Pons (tissue), 1 donor: ENCODE measurements at places on chromosomes 4 and X.

DNA sequence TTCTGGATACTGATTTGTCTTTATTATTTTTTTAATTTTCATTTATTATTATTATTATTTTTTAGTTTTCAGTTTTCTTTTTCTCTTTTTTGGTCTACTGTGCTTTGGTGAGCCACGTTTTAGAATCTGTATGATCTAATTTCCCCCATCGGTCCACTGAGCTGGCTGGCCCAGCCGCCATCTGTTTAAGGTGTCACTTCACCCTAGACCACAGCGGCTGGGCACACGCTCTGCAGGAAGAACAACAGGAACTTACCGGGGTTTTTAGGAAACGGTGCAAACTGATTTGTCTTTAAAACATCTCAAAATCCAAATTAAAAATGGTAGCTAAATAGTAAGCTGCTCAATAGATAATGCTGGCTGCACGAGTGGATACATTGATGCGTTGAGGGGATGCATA lies 48.8 kb upstream of the AMOT start:
- DNase-seq: no peak

- no peak for DNase-seq
Observed at GRCh38 chr4:152424977-152425376, 110.9 kb downstream of the FBXW7 start.

- no peak for DNase-seq
Observed at GRCh38 chr4:102163404-102164140, 181.7 kb downstream of the SLC39A8 start.

DNA sequence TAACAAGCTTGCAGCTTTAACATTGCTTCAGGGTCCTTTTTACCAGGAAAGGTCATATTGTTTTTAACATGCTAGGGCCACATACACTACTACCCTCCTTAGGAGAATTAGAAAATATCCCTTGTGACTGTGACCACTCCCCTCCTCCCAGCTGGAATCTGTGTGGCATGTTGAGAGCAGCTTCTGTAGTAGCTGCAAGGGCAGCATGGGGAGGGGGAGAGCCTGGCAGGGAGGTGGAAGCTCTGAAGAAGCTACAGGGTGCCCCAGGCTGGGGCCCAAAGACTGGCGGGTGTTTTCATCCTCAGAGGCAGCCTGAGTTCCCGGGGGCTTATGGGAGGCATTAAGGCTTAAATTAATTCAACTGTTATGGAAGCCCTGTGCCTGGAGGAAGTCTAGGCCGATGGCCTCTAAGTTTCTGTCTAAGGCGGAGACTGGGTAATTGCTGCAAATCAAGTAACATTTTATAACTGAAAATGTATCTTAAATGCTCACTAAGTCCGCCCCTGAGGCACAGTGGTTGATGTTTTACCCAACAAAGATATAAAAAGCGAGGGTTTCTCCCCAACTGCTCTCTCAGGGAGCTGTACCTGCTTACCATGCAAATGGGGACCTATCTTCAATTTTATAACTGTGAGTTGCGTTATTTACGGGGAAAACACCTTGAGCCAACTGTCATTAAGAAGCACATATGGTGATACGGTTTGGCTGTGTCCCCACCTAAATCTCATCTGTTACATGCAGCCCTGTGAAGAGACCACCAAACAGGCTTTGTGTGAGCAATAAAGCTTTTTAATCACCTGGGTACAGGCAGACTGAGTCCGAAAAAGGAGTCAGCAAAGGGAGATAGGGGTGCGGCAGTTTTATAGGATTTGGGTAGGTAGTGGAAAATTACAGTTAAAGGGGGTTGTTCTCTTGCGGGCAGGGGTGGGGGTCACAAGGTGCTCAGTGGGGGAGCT lies 37.4 kb upstream of the STS start:
- DNase-seq: no peak

- no peak for DNase-seq
Observed at GRCh38 chr4:39855909-39856512, 121.7 kb downstream of the PDS5A start.

GRCh38 chrX:153931748-153932147 lies 3.1 kb downstream of the NAA10 start:
- no peak for DNase-seq

DNA sequence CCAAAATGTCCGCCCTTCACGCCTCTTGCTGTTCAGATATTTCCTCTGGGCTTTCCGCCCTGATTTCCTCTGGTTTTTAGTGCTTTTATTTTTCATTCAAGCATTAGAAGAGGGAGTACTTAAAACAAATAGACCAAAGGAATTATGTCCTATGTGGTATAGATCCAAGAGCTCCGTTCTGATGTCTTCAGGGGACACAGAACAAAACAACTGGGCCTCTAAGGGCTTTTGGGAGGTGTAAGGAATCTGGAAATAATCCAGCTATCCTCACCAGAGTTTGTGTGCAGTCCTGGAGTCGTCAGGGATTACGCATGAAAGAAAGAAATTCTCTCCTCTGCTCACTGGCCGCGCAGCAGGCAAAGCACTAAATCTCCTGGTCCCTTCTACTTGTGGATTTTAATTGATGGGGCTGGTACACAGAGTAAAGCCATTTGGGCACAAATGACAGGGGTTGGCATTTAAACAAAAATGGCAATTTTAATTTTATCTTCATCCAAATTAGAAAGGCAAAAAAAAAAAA lies 999.2 kb downstream of the ADGRL3 start:
- DNase-seq: no peak

- DNase-seq: no peak
Observed at GRCh38 chr4:85557016-85557901, 82.3 kb downstream of the ARHGAP24 start.

DNA sequence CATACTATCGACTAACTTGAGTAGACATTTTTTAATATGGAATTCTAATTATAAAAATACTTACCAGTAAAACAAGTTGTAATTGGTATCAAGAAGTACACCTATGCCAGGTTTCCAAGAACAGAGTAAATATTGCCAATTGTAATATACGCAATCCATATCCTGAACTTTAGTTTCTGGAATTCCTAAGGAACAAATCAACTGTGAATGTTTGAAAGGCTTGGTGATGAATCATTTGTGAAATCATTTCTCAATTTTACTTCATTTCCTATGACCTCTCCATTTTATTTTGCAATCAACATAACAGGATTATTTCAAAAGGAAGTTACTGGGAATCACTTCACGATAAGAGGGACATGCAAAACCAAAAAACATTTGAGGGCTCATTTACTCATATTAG lies 3.7 kb downstream of the IL13RA2 start:
- DNase-seq: no peak

- no peak for DNase-seq
Observed at GRCh38 chr4:45408996-45409395, 682.6 kb upstream of the GNPDA2 start.

- DNase-seq: no peak
Observed at GRCh38 chr4:7648544-7649395, 214.0 kb upstream of the PSAPL1 start.

DNA sequence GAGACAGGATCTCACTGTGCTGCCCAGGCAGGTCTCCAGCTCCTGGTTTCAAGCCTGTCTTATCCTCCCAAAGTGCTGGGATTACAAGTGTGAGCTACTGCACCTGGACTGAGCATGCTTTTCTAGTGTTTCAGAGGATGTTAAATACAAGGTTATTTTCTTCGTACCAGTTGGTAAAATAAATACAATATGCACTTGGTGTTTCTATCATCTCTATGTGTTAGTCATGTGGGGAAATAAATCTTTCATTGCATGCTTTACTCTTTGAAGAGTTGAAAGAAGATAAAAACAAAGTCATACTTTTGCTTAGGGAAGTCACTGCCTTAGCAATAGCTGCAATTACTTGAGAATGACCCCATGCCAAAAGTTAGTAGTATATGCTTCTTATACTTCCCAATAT lies 162.3 kb downstream of the PCDH7 start:
- DNase-seq: no peak

GRCh38 chr4:5816851-5817375 lies 76.0 kb downstream of the CRMP1 start:
- no peak for DNase-seq

- no peak for DNase-seq
Observed at GRCh38 chrX:11321986-11322385, 28.8 kb downstream of the AMELX start.

GRCh38 chr4:139972305-139972704 lies 181.7 kb downstream of the MAML3 start:
- no peak for DNase-seq

- no peak for DNase-seq
Observed at GRCh38 chr4:123256901-123257300, 139.7 kb upstream of the SPRY1 start.

- DNase-seq: peak; percentile 35
Observed at GRCh38 chrX:115968436-115969252, 201.9 kb upstream of the AGTR2 start.

DNA sequence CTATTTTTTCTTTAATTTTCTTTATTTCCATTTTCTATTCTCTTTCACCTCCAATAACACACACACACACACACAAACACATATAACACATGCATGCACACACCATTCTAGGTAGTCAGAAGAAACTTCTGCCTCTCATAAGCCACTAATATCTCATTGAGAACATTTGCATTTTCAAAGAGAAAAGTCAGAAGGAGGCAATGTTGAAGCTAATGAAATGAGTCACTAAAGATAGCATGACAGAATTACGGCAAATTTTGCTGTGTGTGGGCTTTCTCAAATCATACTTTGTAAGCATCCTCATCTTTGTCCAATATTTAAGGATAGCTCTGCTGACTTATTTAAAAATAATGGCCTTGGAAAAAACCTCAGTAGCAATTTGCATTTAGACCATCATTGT lies 291.3 kb downstream of the GUCY2F start:
- no peak for DNase-seq

GRCh38 chr4:3306450-3306849 lies 13.6 kb downstream of the RGS12 start:
- no peak for DNase-seq

- DNase-seq: no peak
Observed at GRCh38 chr4:150126864-150127203, 48.6 kb downstream of the DCLK2 start.

- no peak for DNase-seq
Observed at GRCh38 chrX:103356858-103357257, 552 bp downstream of the TCEAL9 start.

DNA sequence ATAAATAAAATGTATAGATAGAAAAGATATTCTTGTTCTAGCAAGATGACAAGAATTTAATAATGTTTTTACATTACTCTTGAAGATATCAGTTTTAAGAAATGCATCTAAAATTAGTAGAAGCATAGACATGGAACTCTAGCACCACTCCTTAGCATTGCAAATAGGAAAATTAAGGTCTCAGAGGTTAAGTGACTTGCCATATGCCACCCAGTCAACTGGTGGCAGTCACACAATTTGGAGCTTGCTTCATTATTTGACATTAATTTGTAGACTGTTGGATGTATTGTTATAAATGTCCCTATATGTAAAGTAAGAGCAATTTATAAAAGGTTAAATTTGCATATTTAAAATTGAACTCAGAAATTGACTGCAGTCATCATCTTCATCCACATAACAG lies 20.8 kb downstream of the GPM6A start:
- DNase-seq: no peak

DNA sequence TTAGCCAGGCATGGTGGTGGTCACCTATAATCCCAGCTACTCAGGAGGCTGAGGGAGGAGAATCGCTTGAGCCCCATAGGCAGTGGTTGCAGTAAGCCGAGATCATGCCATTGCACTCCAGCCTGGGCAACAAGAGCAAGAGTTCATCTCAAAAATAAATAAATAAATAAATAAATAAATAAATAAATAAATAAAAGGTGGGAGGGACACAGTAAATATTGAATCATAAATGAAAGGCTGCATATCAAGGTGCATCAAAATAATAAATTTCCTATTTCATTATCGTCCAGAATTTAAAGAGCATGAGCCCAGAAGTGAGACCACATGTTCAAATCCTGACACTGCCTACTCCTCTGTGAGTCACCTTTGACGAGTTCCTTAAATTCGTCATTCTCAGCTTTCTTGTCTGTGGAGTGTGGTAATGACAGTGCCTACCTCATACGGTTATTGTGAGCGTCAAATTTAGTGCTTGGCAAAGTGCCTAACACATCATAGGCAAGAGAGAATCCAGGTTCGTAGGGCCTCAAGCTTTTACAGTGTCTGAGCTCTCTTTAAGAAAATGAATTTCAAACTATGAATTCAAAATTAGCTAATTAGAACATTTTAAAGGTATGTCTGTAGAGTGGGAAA lies 49.9 kb downstream of the IL15 start:
- no peak for DNase-seq

GRCh38 chr4:23969635-23970145 lies 79.8 kb upstream of the PPARGC1A start:
- DNase-seq: no peak

- DNase-seq: no peak
Observed at GRCh38 chr4:185383451-185383850, 12.3 kb downstream of the LRP2BP start.

GRCh38 chr4:113398441-113399143 lies 349.1 kb downstream of the ANK2 start:
- DNase-seq: no peak
